ENCODE measurements at places on chromosomes 7 and 10.

GRCh38 chr10:116417821-116418220, 9.8 kb upstream of the PNLIPRP3 start:
- no peaks in the 10 kb centered on the region for H3K27me3 ChIP-seq
- H3K27ac ChIP-seq: no peak overlapping the region
- H3K36me3 ChIP-seq: no peaks in the 10 kb centered on the region

DNA sequence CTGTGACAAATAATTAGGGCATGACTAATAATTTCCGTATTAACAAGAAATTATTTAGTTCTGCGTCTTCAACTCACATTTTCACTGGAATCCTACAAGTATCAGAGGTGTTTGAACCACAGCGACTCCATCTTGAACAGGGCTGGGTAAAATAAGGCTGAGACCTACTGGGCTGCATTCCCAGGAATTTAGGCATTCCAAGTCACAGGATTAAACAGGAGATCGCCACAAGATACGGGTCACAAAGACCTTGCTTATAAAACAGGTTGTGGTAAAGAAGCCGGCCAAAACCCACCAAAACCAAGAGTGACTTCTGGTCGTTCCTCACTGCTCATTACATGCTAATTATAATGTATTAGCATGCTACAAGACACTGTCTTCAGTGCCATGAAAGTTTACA, 14.9 kb upstream of the LANCL2 start:
- no peak for DNase-seq
- H3K36me3 ChIP-seq: no peaks in the 10 kb centered on the region
- no peaks in the 10 kb centered on the region for H3K4me1 ChIP-seq

DNA sequence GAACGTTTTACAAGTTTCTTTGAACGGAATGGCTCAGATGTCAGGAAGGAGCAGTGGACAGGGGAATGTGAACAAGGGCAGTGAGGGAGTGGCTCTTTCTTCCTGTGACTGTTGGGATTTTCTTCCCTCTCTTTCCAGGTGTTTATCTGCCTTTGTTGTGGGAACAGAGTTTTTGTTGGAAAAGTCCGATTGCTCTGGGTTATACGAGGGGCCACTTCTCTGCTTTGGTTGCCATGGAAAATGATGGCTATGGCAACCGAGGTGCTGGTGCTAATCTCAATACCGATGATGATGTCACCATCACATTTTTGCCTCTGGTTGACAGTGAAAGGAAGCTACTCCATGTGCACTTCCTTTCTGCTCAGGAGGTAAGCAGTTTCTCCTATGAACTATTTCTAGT, 41.4 kb downstream of the ZRANB1 start:
- H3K4me3 ChIP-seq: no peak overlapping the region
- H3K4me1 ChIP-seq: no peaks in the 10 kb centered on the region
- peaks cover 92% of the 10 kb centered on the region for H3K36me3 ChIP-seq
- DNase-seq: no peak
- no peak overlapping the region for H3K27ac ChIP-seq
- no peaks in the 10 kb centered on the region for H3K27me3 ChIP-seq

DNA sequence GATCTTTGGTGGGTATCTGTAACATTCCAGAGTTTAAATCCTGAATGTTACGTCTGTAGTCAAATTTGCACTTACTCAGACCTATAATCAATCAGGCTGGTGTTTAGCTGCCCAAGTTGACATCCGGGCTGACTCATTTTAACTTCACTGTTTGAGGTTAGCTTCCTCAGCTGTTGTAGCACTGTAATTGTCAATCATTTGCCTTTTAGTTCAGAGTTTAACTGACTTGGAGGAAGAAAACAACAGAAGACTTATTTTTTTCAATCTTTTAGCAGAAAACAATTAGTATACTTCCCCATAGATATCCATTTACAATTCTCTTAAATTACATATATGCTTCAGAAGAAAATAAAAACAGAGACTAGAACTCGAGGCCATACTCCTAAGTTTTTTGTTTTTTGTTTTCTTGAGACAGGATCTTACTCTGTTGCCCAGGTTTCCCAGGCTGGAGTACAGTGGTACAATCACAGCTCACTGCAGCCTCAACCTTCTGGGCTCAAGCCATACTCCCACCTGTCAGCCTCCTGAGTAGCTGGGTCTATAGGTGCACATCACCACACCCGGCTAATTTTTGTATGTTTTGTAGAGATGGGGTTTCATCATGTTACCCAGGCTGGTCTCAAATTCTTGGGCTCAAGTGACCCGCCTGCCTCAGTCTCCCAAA, 38.5 kb upstream of the LRRC17 start:
- DNase-seq: no peak
- no peaks in the 10 kb centered on the region for H3K4me1 ChIP-seq

GRCh38 chr10:132484922-132485321, 52.7 kb upstream of the INPP5A start:
- no peaks in the 10 kb centered on the region for H3K27me3 ChIP-seq
- no peak overlapping the region for H3K4me3 ChIP-seq
- H3K36me3 ChIP-seq: no peaks in the 10 kb centered on the region
- peaks cover 13% of the 10 kb centered on the region for H3K4me1 ChIP-seq
- H3K27ac ChIP-seq: no peak overlapping the region
- DNase-seq: no peak

GRCh38 chr7:40760293-40760964, 625.6 kb downstream of the SUGCT start:
- no peak overlapping the region for H3K27ac ChIP-seq
- H3K4me3 ChIP-seq: no peak overlapping the region
- DNase-seq: no peak
- H3K4me1 ChIP-seq: peaks cover 5% of the 10 kb centered on the region

GRCh38 chr7:105164751-105165150, 150.7 kb downstream of the KMT2E start:
- no peak for DNase-seq
- H3K4me1 ChIP-seq: no peaks in the 10 kb centered on the region
- H3K4me3 ChIP-seq: no peak overlapping the region
- no peak overlapping the region for H3K27ac ChIP-seq

DNA sequence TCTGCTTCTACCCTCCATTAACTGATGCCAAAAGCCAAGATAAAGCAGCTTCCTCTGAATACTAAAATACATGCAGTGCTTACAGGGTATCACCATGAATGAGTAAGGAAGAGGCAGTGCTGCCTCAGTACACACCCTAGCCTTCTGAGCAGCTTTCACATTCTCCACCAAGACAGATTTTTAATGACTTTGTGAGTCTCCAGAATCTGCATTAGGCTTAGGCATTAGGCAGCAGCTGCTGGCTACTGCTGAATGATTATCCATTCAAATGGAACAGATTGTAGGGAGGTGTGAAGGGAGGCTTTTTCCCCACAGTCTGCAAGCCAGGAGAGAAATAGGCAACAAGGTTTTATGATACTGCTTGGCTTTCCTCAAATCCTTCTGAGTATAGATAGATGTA, 1226.7 kb upstream of the LRRN3 start:
- H3K36me3 ChIP-seq: no peaks in the 10 kb centered on the region
- H3K27me3 ChIP-seq: no peaks in the 10 kb centered on the region
- no peak overlapping the region for H3K4me3 ChIP-seq
- H3K27ac ChIP-seq: no peak overlapping the region
- H3K4me1 ChIP-seq: peaks cover 6% of the 10 kb centered on the region
- DNase-seq: no peak

- H3K36me3 ChIP-seq: no peaks in the 10 kb centered on the region
- DNase-seq: peak; percentile 24
- peaks cover 12% of the 10 kb centered on the region for H3K4me1 ChIP-seq
- H3K27ac ChIP-seq: no peak overlapping the region
Measured at GRCh38 chr10:78579995-78580394, 488.8 kb upstream of the ZMIZ1 start.

GRCh38 chr10:47311932-47312662, 10.2 kb upstream of the GDF2 start:
- peaks cover 5% of the 10 kb centered on the region for H3K4me1 ChIP-seq
- DNase-seq: peak; percentile 61
- no peak overlapping the region for H3K4me3 ChIP-seq
- H3K27ac ChIP-seq: no peak overlapping the region
- H3K27me3 ChIP-seq: no peaks in the 10 kb centered on the region
- no peaks in the 10 kb centered on the region for H3K36me3 ChIP-seq

DNA sequence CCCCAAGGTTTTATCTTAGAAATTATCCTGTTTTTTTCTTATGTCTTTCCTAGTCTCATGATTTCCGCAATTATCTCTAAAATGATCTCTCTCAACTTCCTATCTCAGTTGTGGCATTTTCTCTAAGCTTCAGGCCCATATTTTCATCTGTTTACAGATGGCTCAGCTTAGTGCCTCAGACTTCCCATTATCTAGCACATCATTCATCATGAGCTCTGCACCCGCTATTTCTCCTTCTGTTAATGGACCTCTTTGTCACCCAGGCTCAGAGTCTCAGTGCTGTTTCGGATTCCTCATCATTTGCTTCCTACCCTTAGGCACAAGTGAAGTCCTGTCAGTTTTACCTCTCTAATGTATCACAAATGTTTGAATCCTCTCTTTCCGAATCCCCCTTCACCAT, 84.1 kb downstream of the BMPR1A start:
- no peak overlapping the region for H3K27ac ChIP-seq
- no peak overlapping the region for H3K4me3 ChIP-seq
- no peak for DNase-seq
- peaks cover 5% of the 10 kb centered on the region for H3K4me1 ChIP-seq
- no peaks in the 10 kb centered on the region for H3K27me3 ChIP-seq

GRCh38 chr10:84264611-84265141, 19.8 kb downstream of the RGR start:
- H3K4me3 ChIP-seq: no peak overlapping the region
- peaks cover 6% of the 10 kb centered on the region for H3K4me1 ChIP-seq
- no peaks in the 10 kb centered on the region for H3K27me3 ChIP-seq
- no peaks in the 10 kb centered on the region for H3K36me3 ChIP-seq
- DNase-seq: peak; percentile 61

DNA sequence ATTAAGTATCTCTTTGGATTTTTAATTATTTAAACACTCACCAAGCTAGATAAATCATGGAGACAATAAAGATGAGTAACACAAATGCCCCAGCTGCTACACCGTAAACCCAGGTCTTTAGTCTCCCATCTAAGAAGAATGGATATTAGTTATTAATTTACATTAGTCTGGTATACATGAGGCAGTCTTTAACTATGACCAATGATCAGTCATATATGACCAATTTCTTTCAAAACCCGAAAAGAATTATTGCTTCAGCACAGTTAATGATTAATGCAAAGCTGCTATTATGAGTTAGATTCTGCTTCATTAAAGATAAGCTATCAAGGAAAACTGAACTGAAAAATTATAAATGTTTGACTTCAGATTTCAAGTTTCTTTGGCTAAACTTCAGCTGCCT, 402.9 kb downstream of the PHF14 start:
- no peaks in the 10 kb centered on the region for H3K27me3 ChIP-seq
- H3K4me1 ChIP-seq: no peaks in the 10 kb centered on the region
- no peak overlapping the region for H3K4me3 ChIP-seq
- no peak overlapping the region for H3K27ac ChIP-seq

DNA sequence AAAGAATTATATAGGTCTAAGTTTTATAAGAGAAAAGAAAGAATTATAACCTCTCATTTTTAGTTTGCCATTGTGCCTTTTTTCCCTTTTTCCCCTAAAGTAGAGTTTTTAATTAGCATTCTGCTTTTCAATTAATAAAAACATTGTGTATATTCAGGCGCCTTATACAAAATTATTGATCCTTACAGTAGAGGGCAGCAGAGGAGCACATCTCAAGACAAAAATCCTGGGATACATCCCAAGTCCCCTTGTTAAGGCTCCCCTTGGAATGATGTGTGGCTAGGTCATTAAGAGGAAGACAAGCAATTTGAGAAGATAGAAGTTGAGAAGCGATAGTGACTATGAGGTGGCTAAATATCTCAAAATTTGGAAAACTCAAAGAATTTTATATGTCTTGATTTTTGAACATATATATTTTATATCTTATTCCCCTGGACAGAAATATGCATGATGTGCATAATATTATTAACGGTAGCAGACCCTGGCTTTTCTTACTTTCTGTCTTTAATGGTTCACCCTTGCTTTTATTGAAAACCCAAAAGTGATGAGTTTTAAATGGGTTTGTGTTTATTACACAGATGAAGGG, 19.1 kb upstream of the TPK1 start:
- H3K27me3 ChIP-seq: no peaks in the 10 kb centered on the region
- H3K4me3 ChIP-seq: no peak overlapping the region
- H3K4me1 ChIP-seq: no peaks in the 10 kb centered on the region
- H3K36me3 ChIP-seq: no peaks in the 10 kb centered on the region
- DNase-seq: peak; percentile 30
- no peak overlapping the region for H3K27ac ChIP-seq

DNA sequence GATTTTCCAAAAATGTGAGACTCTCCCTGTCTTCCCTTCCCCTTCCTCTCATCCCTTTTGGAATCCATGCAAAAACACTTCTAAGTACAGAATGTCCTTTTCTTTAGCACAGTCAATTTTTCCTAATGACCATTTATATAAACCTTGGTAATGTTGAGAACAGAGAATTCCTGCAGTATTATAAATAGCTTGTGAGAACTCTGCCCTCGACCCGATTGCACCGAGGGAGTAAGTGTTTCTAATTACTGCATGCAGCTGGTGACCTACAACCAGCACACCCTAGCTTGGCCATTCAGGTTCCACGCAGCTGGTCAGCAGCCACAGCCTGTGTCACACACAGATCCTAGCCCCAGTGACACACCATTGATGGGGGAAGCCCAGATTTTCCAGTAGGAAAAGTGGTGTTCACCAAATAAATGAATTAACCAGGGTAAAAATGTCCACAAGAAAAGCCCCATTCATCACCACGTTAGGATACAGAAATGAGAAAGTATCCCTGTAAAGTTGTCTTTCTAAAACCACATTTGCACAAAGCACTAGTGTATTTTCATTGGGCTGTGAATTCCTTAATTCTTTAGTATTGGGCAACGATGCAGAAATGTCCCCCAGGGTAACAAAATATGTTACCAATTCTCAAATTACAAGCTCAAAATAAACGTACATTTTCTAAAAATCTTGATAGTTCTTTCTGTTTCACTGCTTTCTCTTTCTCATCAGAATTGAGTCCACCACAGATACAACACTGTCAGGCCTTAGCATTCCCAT, 499.0 kb upstream of the KLF6 start:
- H3K27ac ChIP-seq: no peak overlapping the region
- peaks cover 2% of the 10 kb centered on the region for H3K4me1 ChIP-seq
- H3K36me3 ChIP-seq: no peaks in the 10 kb centered on the region
- no peak overlapping the region for H3K4me3 ChIP-seq

- H3K4me3 ChIP-seq: no peak overlapping the region
- DNase-seq: no peak
- no peak overlapping the region for H3K27ac ChIP-seq
Measured at GRCh38 chr7:137110091-137110509, 233.4 kb downstream of the PTN start.

- H3K27ac ChIP-seq: no peak overlapping the region
- peaks cover 10% of the 10 kb centered on the region for H3K4me1 ChIP-seq
- DNase-seq: no peak
- H3K27me3 ChIP-seq: no peaks in the 10 kb centered on the region
- H3K4me3 ChIP-seq: no peak overlapping the region
Measured at GRCh38 chr10:118968060-118968459, 61.5 kb upstream of the NANOS1 start.

DNA sequence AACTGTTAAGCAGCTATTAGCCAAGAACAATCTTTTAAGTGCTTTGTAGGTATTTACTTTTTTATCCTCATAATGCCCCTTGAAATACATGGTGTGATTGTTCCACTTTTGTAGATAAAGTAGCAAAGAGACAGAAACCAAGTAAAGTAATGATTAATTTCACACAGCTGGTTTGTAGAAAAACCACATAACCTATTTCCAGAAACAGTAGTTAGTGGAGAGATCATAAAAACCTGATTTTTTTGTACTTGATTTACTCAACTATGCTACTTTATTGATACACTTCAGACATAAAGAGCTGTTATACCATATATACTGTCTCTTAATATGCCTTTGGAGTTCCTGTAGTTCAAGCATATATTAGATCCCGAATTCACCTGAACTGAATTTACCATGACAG, 118.4 kb downstream of the SEMA3A start:
- H3K4me1 ChIP-seq: no peaks in the 10 kb centered on the region
- H3K4me3 ChIP-seq: no peak overlapping the region
- no peak for DNase-seq
- peaks cover 8% of the 10 kb centered on the region for H3K36me3 ChIP-seq
- no peaks in the 10 kb centered on the region for H3K27me3 ChIP-seq
- H3K27ac ChIP-seq: no peak overlapping the region

All from neuronal stem cell (in vitro differentiated cells).